ENCODE measurements at places on chromosomes 1 and 21.

DNA sequence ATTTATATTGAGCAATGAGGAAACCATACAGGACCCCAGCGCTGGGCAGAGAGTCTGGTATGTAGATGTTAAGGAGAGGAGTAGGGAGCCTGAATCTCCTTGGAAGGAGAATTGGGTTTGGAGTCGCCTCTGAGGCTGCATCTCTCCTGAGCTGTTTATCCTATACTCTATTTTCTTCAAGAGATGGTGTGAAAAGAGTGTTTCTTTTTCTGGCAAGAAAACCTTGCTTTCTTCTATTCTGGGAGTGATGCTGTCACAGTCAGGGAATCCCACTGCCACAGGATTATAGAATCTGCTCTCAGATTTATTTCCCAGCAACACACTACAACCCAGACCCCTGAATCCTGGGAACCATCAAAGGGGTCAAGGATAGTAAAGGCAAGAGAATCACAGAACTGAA lies 3.3 kb downstream of the LURAP1 start:
- no peak for DNase-seq

DNA sequence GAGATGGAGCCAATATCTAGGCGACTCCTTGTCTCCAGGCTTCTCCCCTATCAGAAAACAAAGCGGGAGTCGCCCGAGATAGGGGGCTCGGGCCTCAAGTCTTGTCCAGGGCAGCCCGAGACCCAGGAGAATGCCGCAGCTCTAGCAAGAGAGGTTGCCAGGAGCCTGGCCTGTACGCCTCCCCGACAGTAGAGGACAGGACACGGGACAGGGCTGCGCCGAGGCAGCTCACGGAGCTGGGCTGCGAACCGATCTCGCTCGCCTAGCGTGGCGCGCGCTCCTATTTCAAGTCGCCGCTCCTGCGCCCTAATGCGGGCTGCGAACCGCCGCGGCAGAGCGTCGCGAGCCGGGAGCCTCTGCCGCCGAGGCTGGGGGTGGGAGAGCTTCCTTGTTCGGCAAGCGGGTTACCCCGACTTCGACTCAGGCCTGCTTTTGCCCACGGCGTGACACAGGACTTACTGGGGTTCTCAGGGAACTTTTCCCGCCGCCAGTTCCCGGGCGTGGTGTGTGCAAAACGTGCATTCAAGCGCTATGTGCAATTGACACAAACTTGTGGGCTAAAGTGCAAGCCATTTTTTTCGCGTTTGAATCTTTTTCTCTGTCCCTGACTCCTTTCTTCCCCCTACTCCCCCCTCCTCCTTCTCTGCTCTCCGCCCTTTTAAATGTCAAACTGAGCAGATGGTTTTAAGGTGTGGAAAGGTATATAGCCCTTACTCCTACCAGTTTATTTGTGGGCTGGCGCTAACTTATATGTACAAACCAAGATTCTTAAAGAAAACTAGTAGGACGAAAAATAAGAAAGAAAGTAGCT lies 2.4 kb upstream of the PROX1 start:
- no peak for DNase-seq

GRCh38 chr1:226643177-226643576 lies 94.6 kb downstream of the STUM start:
- peak; percentile 90 for DNase-seq

DNA sequence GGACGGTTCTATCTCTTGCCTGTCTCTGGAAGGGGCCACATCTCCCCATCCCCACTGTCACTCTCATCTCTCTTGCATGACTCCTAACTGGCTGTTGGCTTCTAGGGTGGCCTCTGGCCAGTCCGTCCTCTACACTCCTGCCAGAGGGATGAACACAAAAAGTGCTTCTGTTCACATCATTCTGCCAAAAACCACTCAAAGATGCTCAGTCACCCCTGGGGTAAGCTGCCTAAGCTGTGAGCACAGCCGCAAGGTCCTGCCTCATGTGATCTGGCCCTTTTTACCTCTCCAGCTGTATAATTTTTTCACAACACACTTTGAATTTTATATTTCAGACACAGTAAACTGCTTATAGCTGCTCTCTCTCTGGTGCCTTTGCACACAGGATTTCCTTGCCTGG lies 97.6 kb upstream of the CD34 start:
- DNase-seq = no peak

GRCh38 chr1:154938604-154939399 lies 2.3 kb upstream of the PMVK start:
- DNase-seq = no peak

DNA sequence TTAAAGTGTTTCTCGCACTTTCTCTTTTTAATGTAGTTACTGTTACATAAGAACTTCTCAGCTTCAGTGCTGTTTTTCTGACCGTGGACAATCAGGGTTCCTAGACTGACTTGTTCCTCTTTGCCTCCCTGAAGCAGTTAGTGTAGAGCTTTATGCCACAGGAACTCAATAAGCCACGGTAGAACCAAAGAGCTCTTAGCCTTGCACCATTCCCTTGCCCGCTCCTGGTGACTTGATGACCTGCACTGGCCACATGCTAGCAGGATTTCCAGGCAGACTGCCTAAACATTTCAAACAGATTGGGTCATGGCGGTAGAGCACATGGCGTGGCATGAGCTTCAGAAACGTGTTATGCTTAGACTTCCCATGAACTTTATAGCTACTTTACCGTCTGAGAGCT lies 18.8 kb upstream of the FASLG start:
- no peak for DNase-seq

GRCh38 chr1:7852804-7853683 lies at the start of gene UTS2:
TSS of gene UTS2 (minus strand) at chr1:7853065. CDS start at chr1:7853003, 62 bp downstream.
- no peak for DNase-seq

DNA sequence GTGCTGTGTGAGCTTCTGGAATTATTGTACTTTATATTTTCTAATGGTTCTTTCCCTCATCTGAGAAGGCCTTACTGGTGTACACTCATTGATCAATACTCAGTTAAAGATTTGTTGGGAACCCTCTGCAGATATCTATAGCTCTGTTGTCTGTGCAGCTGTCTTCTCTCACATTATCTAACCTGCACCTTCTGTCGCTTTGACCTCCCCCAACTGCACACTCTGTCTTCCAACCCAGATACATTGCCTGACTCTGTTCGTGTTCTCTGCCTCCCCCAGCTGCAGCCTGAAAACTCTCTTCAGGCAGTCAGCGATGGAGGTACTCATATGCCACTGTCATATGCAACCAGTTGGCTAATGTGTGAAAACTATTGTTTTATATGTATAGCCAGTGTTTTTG lies 334.3 kb downstream of the NCAM2 start:
- DNase-seq = no peak

- no peak for DNase-seq
Measured at GRCh38 chr1:200316148-200316803, 93.6 kb downstream of the ZNF281 start.

All from GDM1 (cell line).